ENCODE measurements at places on chromosomes 7 and 10.

DNA sequence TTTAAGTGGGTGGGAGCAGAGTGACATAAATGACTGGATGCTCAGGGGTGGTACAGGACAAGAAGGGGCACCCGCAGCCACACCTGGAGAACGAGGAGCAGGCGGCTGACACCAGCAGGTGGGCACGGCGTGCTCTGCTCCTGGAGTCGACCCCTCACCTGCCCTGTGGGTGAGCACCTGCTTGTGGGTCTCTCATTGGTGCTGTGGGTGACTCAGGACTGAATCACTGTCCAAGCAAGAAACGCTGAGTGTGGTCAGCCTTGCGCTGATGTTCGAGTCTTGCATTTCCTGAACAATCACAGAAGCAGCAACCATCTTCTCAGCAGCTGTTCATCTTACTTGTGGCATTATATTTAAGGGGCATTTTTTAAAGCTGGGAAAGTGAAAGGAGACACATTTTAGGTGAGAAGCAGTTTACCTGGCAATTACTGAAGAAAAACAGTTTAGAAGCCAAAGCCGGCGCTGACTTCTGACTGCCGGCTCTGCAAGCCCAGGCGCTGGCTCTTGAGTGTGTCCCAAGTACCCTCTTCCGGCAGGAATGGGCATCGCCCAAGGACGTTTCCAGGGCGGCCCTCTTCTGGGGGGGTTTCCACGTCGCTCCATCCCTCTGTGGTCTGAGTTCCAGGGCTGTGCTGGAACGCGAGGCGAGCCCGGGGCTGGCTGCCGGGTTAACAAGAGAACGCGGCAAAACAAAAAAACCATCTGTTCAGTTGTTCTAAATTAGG, 145.2 kb upstream of the PFKP start:
- no peak for DNase-seq

- no peak for DNase-seq
These were observed 154.3 kb downstream of the PPP1R3A start for GRCh38 chr7:113764401-113765035.

DNA sequence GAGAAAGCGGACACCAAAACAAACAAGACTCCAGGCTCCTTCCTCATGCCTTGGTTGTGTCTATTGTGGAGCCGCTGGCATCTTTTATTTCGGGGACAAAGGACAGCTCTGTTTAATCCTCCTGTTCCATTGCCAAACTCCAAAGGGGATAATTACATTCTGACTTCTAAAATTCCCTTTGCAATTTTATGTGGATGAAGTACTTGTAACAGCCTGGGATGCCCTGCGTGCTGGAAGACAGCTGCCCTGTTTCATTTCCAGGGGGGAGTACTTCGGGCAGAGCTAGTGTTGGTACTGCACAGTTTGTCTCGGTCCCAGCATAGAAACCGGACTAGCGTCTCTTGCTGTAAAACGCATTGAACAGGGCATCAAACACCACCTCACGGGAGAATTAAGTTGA, 90.9 kb downstream of the BAMBI start:
- no peak for DNase-seq

GRCh38 chr10:114766470-114766869, 55.1 kb upstream of the FHIP2A start:
- no peak for DNase-seq

GRCh38 chr10:15901889-15902288, 41.6 kb upstream of the MINDY3 start:
- no peak for DNase-seq

GRCh38 chr7:274266-274665, 15.7 kb upstream of the FOXL3 start:
- DNase-seq, result no peak

DNA sequence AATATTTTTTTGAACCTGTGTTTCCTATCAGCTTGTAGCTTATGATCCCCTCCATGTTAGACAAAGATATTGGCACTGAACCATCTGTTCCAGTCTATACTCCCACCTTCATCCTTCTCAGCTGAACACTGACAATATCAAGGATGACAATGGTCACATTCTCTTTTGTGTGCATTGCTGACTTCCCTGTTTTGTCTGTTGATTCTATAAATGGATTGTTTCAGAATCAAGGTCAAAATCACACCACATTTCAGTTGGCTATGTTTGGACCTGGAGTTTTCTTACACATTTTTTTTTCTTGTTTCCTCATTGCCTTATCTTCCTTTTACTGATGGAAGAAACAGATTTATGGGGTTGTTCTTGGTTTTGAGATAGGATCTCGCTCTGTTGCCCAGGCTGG, 11.3 kb upstream of the SMURF1 start:
- peak; percentile 41 for DNase-seq

GRCh38 chr7:10104292-10104691, 869.4 kb upstream of the PHF14 start:
- no peak for DNase-seq

DNA sequence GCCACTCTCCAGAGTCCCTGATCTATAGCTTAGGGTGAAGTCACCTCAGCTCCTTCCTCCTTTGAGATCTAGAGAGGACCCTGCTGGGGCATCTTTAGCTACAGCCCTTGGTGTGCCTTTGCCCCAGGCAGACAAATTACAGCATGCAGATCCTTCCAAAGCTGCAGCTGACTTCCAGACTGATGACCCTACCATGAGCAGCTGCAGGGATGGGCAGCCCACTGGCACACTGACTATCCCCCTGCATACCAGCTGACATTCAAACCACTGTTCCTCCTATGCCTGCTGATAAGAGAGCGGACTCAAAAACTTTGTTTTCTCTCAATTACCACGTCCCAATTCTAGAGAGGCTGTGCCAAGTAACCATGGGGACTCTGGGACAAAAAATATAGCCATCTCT, 70.6 kb downstream of the COL13A1 start:
- DNase-seq, result no peak

GRCh38 chr10:21523557-21524008, 1.9 kb downstream of the SKIDA1 start:
- DNase-seq, result no peak

GRCh38 chr10:34295142-34295548, 520.0 kb downstream of the PARD3 start:
- DNase-seq, result no peak

- DNase-seq, result no peak
These were observed 18.4 kb downstream of the GNA12 start for GRCh38 chr7:2825559-2826227.

DNA sequence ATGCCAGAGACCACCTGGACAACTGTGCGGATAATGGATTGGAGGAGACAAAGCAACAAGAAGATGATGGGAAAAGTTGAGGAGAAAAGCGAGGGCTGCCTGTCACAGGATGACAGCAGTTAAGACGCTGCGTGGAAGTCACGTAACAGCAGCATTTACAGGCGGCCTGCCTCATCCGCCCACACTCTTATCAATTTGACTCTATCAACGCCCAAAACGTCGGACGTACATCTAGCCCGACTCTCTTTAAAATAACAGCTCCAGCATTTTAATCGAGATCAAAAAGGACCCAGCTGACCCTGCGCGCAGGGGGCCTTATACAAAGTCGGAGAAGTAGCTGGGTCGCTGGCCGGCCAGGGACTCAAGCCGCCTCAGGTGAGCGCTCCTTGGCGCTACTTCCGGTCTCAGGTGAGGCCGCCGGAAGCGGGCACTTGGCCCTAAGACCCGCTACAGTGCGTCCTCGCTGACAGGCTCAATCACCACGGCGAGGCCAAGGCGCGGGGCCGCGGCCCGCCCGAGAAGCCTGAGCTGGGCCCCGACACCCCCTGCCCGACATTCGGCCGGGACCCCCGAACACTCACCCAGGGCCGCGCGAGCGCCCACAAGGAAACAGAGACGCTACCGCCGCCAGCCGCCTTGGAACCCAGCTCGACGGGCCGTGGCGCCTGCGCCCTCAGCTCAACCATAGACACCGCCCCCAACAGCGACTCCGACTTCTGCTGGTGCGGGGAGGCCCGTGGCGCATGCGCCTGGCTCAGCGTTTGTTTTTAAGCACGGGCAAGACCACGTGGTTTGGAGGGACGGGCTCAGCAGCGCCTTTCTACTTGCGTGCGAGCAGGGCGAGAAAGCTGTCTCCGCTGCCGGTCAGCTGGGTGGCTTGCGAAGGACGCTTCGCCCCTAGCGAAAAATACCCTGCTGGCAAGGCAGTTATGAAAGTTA, at the start of gene ERCC6:
Gene ERCC6 (minus strand): TSS at position 741 of the 939 bp plus-strand sequence.
- DNase-seq, result peak; percentile 98

GRCh38 chr10:103949728-103950127, 17.2 kb upstream of the SLK start:
- no peak for DNase-seq

GRCh38 chr10:133260895-133261725, 15.6 kb downstream of the ADAM8 start:
- peak; percentile 89 for DNase-seq

GRCh38 chr7:104162081-104162480, 45.7 kb downstream of the ORC5 start:
- DNase-seq, result no peak

- no peak for DNase-seq
These were observed 97.2 kb downstream of the KAT6B start for GRCh38 chr10:74923556-74923955.

GRCh38 chr10:89163265-89163995, 43.7 kb downstream of the CH25H start:
- peak; percentile 82 for DNase-seq

DNA sequence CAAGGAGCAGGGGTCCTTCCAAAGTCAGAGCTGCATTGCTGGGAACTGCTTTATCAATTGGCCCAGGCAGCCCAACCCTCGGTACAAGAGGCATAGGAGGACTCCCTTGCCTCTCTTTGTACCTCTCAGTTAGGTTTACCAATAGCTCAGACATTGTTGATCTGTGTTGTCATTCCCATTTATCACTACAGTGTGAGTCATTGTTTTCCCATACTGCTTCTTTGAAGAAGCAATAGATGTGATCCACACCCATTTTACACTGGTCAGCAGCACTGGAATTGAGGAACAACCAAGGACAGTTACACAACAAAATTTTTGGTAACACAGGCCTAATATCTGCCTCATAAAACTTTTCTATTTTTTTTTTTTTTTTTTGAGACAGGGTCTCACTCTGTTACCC, 307.2 kb downstream of the SNX13 start:
- peak; percentile 94 for DNase-seq

DNA sequence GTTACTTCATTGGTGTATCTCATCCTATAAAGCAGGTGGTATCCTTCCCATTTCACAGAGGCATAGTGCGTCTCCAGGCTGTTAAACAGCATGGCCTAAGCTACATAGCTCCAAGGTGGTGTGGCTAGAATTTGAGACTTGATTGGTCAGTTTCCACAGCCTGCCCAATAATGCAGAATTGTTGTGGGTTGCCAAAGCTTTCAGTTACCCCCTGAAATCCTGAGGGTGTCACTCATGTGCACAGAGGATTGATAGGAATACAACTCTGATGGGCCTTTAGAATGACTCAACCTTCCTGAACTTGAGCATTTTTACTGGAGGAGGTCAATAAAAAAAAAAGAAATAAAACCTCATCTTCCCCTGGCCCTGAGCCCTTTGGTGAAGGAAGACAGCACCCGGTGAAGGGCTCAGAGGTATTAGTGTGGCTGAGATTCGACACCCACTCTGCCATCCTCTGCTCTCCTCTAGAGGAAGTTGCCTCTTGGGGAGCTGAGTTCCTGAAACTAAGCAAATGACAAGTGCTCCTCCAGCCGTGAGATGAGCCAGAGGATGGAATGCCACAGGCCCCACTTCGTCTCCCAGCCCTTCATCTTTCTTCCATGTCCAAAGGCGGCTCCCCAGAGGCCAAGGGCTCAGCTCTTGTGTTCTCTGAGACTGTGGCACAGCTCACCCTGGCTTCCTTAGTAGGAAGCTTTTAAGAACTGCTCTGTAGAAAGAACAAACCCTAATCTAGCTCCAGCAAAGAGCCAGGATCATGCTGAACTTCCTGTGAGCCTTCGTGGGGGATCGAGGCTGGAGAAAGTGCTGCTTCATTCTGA, 1.0 kb downstream of the ACSL5 start:
- DNase-seq, result peak; percentile 78

GRCh38 chr7:24908166-24908565, 71.8 kb downstream of the OSBPL3 start:
- DNase-seq, result no peak

GRCh38 chr7:105751054-105751453, 125.3 kb downstream of the ATXN7L1 start:
- no peak for DNase-seq

DNA sequence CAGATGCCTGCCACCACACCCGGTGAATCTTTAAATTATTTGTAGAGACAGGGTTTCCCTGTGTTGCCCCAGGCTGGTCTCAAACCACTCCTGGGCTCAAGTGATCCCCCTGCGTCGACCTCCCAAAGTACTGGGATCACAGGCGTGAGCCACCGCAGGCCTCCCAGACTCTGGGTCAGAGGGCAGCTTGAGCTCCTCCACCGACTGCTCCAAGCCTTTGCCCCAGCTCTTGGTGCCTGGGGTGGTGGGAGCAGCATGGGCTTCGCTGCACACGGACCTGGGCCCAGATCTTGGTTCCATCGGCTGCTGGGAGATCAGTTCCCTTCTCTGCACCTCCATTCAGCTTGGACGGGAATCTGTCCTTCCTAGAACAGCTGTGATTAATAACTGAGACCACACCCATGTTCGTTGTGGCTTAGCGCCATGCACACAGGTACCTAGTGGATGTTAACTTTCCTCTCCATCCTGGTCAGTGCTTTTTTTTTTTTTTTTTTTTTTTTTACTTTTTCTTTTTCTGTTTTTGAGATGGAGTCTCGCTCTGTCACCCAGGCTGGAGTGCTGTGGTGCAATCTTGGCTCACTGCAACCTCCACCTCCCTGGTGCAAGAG, 125.3 kb downstream of the CUX1 start:
- DNase-seq, result no peak

All from suppressor macrophage (primary cell).